DMS153 (cell line): ENCODE measurements at places on chromosomes 11 and 22.

DNA sequence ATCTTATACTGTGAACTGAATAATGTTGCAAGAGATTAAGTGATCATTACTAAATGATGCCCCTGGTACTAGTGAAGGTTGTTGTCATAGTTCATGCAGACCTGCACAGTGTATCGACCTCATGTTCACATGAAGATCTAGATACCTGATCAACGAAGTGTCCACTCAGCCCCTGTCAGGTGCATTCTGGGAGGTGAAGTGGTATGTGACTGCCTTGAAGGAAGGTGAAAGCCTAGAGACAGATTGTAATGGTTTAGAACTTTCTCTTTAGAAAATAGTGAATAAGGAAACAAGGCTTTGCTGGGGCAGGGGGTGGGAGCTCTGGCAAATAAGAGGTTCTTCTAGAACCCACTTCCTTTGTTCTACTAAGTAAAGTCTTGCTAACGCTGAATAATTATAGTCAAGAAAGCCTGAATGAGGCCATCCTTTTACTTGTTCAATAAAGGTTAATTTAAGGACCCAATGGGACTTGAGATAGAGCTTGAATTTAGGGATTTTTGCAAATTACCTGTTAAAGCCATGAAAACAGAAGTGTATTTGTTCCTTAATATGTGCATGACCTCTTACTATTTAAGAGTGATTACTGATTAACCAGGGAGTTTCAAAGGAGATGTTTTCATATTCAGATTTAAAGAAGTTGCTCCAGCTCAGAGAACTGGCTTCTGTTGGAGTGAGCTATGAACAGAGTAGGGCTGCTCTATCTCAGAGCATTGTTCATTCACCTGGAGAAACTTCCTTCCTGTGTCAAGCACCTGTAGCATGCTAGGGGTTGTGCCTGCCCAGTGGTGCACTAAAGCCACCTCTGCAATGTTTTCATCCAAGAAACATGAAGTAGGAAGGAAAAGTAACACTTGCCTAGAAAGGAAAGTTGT is 45.3 kb downstream of the C22orf31 start:
- DNase-seq = no peak

DNA sequence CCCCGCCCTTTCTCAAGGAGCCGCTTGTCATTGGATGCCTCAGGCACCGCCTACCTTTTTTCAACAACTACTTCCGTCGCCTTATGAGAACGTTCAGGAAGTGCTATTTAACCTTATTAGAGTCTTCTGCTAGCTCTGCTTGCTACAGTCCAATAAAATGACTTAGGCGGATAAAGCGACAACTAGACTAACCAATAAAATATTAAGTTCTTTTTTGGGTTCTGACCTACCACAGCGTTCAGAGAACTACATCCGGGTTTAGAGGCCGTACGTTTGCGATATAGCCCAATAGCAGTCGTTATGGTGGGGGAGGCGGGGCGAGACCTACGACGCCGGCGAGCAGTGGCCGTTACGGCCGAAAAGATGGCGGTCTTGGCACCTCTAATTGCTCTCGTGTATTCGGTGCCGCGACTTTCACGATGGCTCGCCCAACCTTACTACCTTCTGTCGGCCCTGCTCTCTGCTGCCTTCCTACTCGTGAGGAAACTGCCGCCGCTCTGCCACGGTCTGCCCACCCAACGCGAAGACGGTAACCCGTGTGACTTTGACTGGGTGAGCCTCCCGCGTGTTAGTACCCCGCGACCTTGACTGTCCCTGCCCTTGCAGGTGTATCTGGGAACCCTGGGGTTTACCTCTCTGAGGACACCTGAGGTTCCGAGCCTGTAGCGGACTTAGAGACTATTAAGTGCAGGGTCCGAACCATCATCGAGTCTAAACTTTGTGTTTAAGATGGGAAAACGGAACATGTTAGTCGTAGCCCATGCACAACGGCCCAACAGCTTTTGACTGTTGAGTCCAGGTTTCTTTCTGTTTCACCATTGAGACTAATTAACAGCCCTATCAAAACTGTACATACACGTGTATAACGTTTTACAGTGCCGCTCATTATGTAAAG is at the start of gene TMX2:
TSS of gene TMX2 (plus strand) at position 338 of the 895 bp plus-strand sequence. CDS start at position 364, 26 bp downstream.
- DNase-seq = peak; percentile 100

GRCh38 chr11:73660497-73661034 is 14.2 kb downstream of the PLEKHB1 start:
- DNase-seq = no peak

DNA sequence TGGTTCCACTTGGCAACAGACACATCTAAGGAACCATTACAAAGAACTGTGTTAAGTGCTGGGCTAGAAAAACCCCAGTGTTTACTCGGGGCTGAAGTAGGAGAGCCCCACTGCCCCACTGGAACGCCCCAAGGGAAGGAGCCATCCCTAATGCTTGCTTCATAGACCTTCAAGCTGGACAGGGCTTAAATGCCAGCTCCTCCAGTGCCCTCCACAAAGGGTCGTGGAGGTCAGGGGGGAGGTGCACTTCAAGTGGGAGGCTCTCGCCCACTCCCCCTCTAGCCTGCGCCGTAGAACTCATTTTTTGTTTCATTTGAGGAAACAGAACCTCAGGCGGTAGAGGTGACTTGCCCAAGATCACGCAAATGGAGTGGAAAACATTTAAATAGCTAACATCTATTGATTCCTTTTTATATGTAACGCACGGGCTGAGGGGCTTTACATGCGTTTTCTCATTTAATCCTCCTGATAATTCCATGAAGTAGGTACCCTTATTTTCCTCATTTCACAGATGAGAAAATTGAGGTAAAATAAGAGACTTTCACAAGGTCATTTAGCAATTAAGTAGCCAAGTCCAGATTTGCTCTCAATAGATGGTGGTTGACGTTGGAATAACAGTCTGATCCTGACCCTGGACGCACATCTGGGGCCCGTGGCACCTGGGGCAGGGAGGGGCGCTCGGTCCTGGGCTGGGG is 545 bp upstream of the ZDHHC13 start:
- no peak for DNase-seq

DNA sequence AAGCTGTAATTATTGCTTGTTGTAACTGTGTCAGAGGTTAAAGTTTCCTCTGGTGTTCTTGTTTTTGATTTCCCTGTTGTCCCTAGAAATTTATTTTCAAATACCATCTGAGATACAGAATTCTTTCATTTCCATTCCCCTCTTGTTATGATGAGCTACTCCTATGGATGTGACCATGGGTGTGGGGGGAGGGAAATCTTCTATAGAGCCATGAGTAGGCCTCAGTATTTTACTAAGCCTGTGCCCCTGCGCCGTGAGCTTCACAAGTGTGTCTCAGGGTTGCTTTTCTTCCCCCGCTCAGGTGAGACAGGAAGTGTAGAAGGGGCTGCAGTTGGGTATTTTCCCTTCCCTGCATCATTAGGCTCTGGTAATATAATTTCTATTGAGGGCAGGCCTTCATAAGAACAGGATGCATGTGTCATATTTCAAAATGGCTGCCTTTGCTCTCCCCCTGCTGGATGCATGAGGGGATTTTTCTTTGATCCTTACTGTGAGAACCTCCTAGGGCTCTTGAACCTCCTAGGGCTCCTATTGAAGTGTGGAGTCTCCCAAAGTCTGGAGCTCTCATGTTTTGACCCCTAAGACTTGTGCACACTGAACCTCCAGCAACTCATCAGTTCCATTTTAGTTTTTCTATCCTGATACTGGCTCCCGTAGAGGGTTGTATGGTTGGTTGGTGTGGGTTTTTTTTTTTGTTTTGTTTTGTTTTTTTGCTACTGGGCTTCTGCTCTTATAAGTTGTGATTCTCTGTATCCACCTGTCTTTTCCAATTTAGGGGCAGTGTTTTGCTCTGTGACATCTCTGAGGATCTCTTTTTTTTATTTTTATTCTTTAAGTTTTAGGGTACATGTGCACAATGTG is 658.2 kb downstream of the NTM start:
- peak; percentile 14 for DNase-seq

DNA sequence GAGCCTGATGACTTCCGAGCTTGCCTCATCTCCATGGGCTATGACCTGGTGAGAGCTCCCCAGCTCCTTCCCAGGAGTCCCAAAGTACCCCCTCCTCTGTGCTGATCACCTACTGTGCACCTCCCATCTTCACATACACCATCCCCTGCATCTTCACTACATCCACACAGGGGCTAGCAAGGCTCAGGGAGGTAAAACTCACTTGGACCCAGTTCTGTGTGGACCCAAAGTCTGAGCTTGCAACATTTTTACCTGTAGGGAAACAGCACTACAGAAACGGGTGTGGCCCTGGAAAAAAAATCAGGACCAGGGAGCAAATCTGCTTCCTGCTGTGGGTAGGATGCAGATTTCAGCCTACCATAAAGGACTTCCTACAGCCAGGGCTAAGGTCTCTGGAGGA is 6.1 kb downstream of the CTSF start:
- DNase-seq = no peak
